ENCODE measurements at places on chromosomes 7 and 10. TPM values are rescaled to one million over a fixed set of nuclear protein-coding genes. Genes with fewer than 3 reads are reported as not detected.

GRCh38 chr7:85512790-85513189, 325.9 kb upstream of the SEMA3D start:
- DNase-seq: no peak

- no peak for DNase-seq
These were observed 76.0 kb downstream of the TYW1B start for GRCh38 chr7:72751978-72752377.

DNA sequence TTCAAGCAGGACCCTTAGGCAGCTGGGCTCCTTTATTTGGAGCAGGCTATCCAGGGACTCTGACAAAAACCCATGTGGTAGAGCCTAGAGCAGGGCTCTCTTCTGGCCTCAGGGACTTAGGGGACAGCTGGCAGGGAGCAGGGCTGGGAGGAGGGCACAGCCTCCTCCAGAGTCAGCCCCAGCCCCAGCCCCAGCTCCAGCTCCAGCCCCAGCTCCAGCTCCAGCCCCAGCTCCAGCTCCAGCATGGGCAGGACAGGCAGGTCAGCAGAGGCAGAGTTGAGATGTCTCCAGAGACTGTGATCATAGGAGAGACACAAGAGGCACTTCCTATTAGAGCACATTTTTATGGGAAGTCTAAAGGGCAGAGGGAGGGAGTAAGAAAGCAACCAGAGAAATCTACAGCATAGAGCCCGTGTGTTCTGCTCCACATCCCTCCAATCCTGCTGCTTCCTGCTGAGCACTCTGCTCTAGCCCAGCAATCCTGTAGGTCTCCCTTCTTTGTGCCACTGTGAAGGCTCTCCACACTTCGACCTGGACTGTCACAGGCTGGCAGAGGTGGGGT, 13.3 kb upstream of the C10orf53 start:
- DNase-seq: no peak

Gene BHLHA15
- 0.60 TPM for polyA plus RNA-seq

Gene MRLN
- polyA plus RNA-seq: 1.1 TPM

GRCh38 chr10:98276311-98276710, 8.3 kb upstream of the LOXL4 start:
- DNase-seq: no peak

DNA sequence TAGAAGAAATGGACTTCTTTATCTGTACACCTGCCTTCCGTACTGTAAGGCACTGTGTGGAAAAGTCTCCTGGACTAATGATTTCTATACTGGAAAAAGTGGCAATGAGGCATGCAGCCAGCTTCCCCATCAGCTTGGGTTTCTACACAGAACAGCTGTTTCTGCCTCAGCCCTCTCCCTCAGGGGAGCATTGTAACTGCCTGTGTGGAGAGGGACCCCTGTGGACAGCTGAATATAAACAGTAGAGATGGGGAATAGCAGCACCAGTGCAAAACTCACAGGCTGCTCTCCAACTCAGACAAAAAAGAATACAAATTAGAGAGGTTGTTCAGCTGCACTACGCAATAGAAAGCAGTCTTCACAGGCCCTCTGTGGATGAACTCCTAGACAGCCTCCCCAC, 451.3 kb upstream of the MBL2 start:
- DNase-seq: peak; percentile 8

Gene RARRES2
- polyA plus RNA-seq: 151 TPM

GRCh38 chr7:88396295-88396947, 89.7 kb upstream of the STEAP4 start:
- DNase-seq: no peak

DNA sequence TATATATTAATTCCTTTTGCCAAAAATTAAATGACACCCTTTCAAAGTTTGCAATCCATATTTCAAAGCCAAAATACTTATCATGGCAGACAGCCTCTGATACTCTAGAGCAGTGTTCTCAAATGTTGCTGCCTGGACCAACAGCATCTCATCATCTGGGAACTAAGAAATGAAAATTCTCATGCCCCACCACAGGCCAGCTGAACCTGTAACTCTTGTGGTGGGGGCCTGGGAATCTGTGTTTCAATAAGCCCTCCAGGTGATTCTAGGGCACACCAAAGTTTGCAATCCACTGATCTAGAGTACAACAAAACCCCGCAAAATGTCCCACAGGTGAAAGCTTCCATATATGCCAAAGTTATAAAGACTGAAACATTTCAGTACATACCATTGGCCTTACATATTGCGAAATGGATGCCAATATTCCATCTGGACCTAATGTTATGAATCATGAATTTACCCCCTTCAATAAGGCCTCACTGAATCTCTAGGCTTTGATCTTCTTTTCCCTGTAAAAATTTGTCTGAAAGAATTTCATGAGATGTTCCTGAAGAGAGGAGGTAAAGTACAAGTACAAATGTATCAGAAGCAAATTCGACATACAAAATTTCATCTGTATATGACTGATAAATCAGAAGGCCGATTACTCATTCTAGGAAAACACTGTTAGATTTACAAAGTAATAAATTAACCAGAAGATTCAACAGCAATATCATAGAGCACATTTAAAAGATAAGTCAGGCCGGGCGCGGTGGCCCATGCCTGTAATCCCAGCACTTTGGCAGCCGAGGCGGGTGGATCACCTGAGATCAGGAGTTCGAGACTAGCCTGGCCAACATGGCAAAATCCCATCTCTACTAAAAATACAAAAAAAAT, 25.3 kb upstream of the EPC1 start:
- DNase-seq: no peak

All from right lung (tissue), 10 donors.